ENCODE measurements at places on chromosomes 3 and 15.

DNA sequence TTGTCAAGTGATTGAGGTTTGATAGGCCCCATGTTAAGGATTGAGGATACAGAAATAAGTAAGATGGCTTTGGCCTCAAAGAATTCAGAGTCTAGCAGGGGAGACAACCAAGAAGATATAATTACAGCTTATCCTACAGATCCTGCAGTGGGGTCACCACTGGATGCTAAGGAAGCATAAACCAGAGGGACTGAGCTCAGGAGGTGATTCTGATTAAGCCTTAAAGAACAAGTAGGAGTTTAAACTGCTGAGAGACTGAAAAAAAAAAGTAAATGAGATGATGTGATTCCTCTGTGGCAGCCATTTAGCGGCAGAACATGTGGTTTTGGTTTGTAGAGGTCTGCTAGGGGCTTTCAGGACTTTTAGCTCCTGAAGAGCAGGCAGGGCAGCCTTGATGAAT, 72.1 kb upstream of the ROPN1 start:
- DNase-seq, result no peak

DNA sequence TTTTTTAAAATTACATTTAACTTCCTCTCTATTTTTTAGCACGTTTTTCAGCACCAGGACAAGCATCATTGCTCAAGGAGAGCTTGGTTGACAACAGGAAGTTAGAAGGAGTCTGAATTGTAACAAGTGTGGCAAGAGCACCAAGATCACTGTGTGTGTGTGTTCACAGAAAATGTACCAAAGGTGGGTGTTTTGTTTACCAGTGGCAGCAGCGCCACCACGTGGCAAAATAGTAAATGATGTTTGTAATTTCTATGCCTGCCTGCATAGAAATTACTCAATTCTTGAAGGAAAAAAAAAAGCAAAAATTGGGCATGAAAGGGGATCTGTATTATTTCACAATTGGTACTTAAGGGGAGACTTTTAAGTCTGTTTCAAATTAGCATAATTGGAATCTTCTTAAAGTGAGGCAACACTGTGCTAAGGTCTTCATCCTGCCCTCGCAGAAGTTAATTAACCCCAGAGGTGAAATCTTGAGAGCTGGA, 7.4 kb upstream of the U2SURP start:
- DNase-seq, result peak; percentile 75

DNA sequence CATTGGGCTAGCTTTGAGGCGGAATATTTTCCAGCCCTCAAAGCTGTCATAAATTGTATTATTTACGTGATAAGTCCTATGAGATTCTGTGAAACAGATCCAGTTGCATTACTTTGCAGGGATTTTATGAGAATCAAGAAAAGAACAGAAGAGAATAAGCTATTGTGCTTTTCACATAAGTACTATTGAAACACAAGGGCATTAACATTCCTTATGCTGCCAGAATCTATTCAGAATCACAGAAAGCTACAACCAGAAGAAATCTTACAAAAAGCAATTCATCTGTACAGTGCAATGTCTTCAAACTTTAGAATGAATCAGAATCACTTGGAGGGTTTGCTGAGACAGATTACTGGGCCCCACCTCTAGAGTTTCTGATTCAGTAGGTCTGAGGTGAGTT, 10.6 kb upstream of the CACNA1D start:
- no peak for DNase-seq

DNA sequence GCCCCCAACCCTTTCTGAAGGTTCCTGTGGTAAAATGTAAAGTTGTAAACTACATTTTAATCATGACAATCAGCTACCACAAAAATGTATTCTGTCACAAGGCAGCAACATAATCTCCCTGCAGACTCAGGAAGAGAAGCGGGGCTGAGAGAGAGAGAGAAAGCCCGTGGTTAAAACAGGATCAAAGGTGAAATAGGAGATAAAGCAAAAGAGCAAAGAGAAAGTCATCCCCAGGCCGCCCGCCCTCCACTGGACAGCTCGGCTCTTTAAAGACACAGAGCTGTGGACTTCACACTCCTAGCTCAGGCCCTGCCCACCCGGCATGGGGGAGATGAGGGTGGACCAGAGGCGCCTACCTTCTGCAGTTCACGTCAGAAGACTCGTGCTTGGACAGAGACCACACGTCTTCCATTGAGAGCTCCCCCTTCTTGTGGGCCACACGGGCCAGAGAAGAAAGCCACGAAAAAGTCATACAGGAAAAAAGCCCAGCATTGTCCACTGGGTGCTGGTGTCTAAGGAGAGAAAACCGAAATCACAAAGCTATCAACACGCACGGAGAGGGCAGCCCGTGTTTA, 29.4 kb downstream of the ABCC5 start:
- peak; percentile 93 for DNase-seq

DNA sequence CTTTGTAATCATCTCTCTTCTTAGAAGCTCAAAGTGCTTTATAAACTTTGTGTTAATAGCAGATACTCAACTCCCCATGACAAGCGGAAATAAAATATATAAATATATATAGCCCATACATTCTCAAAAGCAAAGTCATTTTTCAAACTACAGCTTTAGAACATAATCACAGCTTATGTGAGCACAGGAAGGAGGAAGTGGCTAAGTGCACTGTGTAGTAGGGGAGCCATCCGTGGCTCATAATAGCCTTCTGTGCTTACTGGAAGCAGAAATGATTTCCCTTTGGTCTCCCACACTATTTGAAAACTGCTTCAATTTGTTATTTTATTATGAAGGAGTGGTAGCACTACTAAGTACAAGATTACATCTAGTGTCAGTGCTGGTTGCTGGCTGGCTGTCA, 151.4 kb upstream of the ARL6 start:
- no peak for DNase-seq

DNA sequence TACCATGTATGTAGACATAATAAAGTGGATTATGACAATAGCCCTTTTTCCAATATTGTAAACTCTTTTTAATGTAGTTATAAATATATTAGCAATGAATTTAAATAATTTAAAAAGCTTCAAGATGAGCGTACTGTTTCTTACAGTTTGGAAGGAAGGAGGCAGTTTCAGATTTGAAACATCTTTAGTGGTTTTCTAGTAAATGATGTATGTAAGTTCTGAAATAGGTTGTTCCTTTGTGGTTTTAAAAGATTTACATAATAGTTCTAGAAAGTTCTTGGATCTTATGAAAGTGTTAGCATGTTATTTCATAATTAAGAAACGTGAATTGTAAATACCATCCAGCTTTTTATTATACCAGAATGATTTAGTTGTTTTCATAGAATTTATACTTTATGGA, 16.0 kb downstream of the DNAJC19 start:
- DNase-seq, result no peak

- no peak for DNase-seq
Observed at GRCh38 chr3:101266071-101266470, 54.3 kb downstream of the IMPG2 start.

DNA sequence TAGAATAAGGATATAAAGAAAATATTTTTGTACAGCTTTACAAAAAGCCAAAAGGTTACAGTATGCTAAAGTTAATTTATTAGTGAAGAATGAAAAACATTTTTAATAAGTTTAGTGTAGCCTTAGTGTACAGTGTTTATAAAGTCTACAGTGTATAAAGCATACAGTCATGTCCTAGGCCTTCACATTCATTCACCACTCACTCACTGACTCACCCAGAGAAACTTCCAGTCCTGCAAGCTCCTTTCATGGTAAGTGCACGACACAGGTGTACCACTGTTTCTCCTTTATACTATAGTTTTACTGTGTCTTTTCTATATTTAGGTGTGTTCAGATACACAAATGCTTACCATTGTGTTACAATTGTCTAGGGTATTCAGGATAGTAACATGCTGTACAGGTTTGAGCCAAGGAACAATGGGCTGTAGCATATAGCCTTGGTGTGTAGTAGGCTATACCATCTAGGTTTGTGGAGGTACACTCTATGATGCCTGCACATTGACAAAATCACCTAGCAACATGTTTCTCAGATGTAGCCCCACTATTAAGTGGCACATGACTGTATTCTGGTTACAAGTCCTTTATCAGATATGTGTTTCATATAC, 197.1 kb upstream of the KBTBD8 start:
- DNase-seq, result peak; percentile 48

DNA sequence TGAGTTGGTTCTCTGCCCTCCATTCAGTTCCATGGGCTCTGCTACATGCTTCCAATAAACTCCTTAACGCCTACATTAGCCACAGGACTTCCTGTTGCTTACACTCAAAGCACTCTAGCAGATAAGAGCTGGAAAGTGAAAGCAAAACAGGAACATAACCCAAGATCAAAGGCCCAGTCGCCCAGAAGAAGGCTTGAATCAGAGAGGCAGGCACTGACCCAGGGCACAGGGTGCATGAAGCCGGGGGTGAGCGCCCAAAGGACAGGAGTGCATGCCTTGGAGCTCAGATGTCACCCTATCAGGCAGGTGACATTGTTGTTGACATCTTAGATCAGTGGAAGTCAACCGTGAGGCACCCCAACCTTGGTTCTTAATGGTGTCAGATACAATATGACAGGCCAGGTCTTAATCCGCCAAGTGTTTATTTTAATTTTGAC, 235.1 kb downstream of the UACA start:
- DNase-seq, result peak; percentile 86

- peak; percentile 47 for DNase-seq
Observed at GRCh38 chr15:57082054-57082728, 163.7 kb downstream of the TCF12 start.

DNA sequence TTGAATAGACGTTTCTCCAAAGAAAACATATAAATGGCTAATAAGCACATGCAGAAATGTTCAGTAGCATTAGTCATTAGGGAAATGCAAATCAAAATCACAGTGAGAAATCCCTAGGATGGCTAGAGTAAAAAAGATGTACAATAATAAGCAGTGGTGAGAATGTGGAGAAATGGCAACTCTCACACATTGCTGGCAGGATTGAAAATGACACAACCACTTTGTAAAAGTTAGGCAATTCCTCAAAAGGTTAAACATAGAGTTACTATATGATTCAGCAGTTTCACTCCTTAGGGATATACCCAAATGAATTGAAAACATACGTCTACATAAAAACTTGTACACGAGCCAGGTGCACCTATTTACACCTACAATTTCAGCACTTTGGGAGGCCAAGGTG, 108.7 kb downstream of the ITPR1 start:
- DNase-seq, result peak; percentile 41

DNA sequence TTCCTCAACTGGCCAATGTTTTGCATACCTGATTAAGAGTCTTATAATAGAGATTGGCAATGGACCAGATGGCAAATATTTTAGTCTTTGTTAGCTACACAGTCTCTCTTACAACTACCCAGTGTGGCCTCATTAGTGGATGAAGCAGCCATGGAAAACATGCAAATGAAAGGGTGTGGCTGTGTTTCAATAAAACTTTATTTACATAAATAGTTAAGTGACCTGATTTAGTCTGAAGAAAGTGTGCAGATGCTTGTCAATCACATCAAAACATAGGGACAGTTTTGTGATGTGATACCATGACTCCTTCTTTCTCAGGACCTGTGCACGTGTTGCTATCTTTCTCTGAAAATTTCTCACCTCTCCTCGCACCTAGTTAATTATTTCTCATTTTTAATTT, 309.8 kb upstream of the GRM7 start:
- DNase-seq, result no peak

- DNase-seq, result peak; percentile 46
Observed at GRCh38 chr3:187263270-187263669, 28.3 kb downstream of the MASP1 start.

GRCh38 chr15:59688423-59688781, 718 bp downstream of the BNIP2 start:
- peak; percentile 87 for DNase-seq

DNA sequence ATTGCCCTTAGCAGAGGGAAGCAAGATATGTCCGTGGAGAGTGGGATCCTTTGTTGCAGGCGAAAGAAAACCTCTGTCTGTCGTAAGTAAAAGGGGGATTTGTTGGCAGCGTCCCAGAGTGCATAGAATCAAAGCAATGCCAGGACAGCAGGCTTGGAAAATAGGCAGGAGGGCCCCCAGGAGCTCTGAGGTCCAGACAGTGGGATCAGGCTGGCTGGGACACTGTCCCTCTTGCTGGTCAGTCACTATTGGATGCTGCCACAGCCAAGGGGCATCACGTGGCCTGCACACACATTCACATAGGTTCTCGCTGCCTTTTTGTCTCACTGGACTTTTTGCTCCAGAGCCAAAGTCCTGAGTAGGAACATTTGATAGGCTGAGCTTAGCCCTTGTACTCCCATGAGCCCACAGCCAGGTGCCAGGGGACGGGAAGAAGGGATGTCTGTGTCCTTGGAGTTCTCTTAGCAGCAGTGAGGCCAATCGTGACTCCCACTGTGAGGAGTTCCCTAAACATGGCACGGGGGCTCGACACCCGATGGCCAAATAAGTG, 10.7 kb downstream of the MUC20 start:
- no peak for DNase-seq

DNA sequence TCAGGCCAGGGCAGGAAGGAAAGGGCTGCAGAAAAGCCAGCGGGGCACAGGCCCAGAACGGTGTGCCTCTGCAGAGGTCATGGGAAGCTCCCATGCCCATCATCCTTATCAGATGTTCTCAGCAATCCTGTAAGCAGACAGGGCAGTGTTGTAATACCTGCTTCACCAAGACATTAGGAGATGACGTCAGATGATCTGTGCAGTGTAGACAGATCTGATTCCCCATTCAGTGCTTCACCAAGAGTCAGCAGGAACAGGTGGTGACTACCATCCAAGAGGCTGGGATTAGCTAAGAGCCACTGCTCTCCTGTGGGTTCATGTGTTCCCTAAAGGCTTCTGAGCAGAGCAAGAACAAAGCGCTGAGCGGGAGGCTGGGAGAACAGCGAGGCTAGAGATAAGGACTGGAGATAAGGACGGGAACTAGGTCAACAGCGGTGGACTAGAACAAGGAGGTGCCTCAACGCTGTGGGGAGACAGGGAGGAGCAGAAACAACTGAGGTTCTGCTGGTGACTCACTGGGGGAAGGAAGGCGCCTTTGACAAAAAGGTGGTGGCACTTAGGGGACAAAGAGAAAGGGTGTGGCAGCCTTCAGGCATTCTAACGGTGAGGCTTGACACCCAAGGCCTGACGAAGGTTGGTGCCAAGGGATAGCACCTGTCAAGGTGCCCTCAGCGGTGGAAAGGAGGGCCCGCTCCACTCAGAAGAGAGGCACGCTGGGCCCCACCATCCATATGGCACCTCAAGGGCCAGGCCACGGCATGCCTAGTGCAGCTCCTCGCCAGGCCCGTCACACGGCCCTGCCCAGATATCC, 28.4 kb downstream of the CCDC12 start:
- peak; percentile 90 for DNase-seq

GRCh38 chr15:101675796-101676582, 23.8 kb upstream of the TM2D3 start:
- peak; percentile 84 for DNase-seq

Data from iris pigment epithelial cell (primary cell).